Activated CD8-positive, alpha-beta memory T cell treated with anti-CD3 and anti-CD28 coated beads, Interleukin-2, amount 10 ng/mL, durations not matched to agents 7 days and 5 days (primary cell): ENCODE measurements at places on chromosomes 7 and 10.

GRCh38 chr7:112286250-112287086 is 80.0 kb downstream of the ZNF277 start:
- DNase-seq: no peak
- peaks cover 7% of the 10 kb centered on the region for H3K4me1 ChIP-seq
- no peak overlapping the region for H3K4me3 ChIP-seq
- no peak overlapping the region for H3K27ac ChIP-seq
- no peaks in the 10 kb centered on the region for H3K27me3 ChIP-seq
- H3K36me3 ChIP-seq: peaks cover 3% of the 10 kb centered on the region

DNA sequence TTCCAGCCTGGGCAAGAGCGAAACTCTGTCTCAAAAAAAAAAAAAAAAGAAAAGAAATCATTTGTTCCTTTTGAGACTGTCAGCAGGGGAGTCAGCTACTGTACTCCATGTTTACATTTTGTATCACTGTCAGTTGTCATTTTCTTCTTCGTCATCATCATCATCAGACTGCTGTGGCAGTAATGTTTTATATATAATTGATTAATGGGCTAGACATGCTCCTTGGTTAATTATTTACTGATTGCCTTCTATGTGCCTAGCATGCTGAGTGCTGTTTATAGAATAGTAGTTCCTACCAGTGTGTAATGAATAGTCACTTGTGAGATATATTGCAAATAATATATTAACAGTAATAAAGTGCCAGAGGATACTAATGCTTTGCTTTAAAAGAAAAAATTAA is 50.5 kb downstream of the VCL start:
- peaks cover 7% of the 10 kb centered on the region for H3K36me3 ChIP-seq
- H3K27me3 ChIP-seq: no peaks in the 10 kb centered on the region
- no peak for DNase-seq

GRCh38 chr10:687583-688311 is 1.7 kb downstream of the DIP2C start:
- DNase-seq: no peak
- no peaks in the 10 kb centered on the region for H3K36me3 ChIP-seq
- H3K4me1 ChIP-seq: peaks cover 7% of the 10 kb centered on the region
- H3K27me3 ChIP-seq: peaks cover 41% of the 10 kb centered on the region

DNA sequence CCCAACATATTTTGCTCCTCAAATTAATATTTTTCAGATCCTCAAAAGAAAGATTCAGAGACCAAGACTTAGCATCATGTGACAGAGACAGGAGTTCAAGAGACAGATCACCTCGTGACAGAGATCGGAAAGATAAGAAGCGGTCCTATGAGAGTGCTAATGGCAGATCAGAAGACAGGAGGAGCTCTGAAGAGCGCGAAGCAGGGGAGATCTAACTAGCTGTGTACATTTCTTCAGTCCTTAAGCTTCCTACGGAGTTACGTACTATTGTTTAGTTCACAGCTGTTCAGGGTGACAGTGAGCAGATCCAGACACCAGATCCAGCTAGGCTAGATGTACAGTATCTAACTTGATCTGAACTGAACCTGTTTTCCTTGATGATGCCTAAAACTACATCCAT is 61.3 kb downstream of the KLRG2 start:
- peaks cover 2% of the 10 kb centered on the region for H3K4me1 ChIP-seq
- no peak for DNase-seq
- H3K27me3 ChIP-seq: no peaks in the 10 kb centered on the region
- H3K27ac ChIP-seq: no peak overlapping the region

GRCh38 chr10:80324086-80324485 is 32.5 kb downstream of the DYDC1 start:
- DNase-seq: no peak
- peaks cover 18% of the 10 kb centered on the region for H3K27me3 ChIP-seq
- H3K4me1 ChIP-seq: peaks cover 2% of the 10 kb centered on the region
- no peak overlapping the region for H3K4me3 ChIP-seq

DNA sequence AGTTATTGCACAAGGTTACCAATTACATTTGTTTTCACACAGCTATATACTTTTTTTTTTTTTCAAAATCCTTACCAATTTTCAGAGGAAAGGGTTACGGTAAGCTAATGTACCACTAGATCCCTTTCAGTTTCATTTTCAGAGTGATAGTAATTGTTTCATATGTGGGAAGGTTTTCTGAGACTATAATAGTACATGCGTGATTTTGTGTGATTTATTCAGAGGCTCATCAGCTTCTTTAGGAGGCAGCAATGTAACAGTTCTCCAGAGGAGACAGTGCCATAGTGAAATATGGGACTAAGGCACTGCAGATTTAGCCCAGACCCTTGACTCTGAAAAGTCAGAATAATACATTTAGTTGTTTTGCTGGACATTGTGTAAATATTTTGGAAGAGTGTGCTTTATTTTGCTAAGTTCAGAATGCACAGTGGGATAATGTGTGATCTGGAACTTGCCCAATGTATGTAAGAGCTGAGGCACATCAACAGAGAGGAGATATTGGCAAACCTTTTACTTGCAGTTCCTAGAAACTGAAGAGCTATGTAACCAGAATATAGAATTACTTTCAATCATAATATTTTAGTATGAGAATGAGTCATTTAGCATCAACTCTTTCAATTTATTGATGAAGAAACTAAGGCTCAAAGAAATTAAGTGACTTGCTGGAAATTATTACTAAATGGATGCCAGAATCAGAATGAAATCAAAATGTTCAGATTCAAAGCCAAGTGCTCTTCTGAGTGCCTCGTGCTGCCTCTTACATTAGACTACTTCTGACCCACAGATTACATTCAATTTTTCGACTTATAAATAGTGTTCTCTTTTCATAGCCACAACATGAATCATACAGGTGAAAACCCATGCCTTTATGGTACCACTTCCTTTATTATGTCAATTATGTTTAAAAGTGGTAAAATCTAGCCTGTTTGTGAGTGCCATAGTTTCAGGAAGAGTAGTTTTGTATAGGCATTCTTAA is 207.7 kb upstream of the TEX47 start:
- H3K27me3 ChIP-seq: peaks cover 6% of the 10 kb centered on the region
- H3K36me3 ChIP-seq: no peaks in the 10 kb centered on the region
- peak overlapping the region; percentile 83 for H3K27ac ChIP-seq
- no peak for DNase-seq
- peaks cover 15% of the 10 kb centered on the region for H3K4me1 ChIP-seq

- DNase-seq: peak; percentile 36
- H3K4me3 ChIP-seq: no peak overlapping the region
- H3K4me1 ChIP-seq: no peaks in the 10 kb centered on the region
- H3K27me3 ChIP-seq: peaks cover 6% of the 10 kb centered on the region
- H3K27ac ChIP-seq: no peak overlapping the region
- no peaks in the 10 kb centered on the region for H3K36me3 ChIP-seq
These were observed 125.6 kb upstream of the TBX20 start for GRCh38 chr7:35379481-35379880.

- DNase-seq: peak; percentile 83
- H3K36me3 ChIP-seq: peaks cover 4% of the 10 kb centered on the region
- H3K4me3 ChIP-seq: peak overlapping the region; percentile 90
- peaks cover 34% of the 10 kb centered on the region for H3K4me1 ChIP-seq
- H3K27ac ChIP-seq: peak overlapping the region; percentile 86
These were observed 1.7 kb downstream of the ADAM8 start for GRCh38 chr10:133274751-133275683.

- H3K27ac ChIP-seq: no peak overlapping the region
- H3K4me1 ChIP-seq: peaks cover 4% of the 10 kb centered on the region
- peaks cover 64% of the 10 kb centered on the region for H3K36me3 ChIP-seq
- no peak overlapping the region for H3K4me3 ChIP-seq
These were observed 19.2 kb downstream of the PMPCB start for GRCh38 chr7:103316380-103316941.

- DNase-seq: no peak
- no peak overlapping the region for H3K4me3 ChIP-seq
- H3K36me3 ChIP-seq: no peaks in the 10 kb centered on the region
- H3K4me1 ChIP-seq: peaks cover 9% of the 10 kb centered on the region
- H3K27ac ChIP-seq: no peak overlapping the region
These were observed 45.8 kb upstream of the PLEKHA1 start for GRCh38 chr10:122328676-122329075.

DNA sequence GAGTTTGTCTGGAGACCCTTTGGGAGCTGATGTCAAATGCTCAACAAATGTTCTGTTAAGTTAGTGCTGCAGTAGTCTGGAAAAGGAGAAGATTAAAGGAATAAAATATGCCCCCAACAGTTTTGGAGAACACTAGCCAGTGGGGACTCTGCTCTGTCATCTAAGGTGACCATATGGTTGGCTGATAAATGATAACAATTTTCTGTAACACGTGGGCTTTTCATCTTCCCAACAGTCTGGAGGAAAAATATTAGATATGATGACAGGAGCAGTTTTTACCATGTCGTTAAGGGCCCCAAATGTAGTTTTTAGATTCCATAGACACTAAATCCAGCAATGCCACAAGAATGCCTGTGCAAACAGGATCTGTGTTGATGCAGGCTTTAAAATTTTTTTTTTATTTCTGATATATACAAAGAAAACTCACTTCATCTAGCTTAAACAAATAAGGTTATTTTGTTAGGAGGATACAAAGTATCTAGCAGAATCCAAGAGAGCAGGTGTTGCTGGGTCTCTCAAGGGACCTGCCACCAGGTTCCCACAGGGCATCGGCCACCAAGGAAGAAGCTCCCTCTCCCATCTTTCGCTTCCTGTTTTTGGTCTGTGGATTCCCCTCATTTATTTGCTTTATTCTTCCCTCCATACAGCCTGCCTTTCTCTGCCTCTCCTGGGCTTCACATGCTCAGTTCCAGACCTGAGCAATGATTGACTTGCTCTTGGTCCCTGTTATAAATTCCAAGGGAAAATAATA is 6.2 kb upstream of the CFAP58 start:
- DNase-seq: no peak
- peaks cover 7% of the 10 kb centered on the region for H3K36me3 ChIP-seq
- no peak overlapping the region for H3K4me3 ChIP-seq
- H3K4me1 ChIP-seq: peaks cover 21% of the 10 kb centered on the region
- H3K27me3 ChIP-seq: no peaks in the 10 kb centered on the region

DNA sequence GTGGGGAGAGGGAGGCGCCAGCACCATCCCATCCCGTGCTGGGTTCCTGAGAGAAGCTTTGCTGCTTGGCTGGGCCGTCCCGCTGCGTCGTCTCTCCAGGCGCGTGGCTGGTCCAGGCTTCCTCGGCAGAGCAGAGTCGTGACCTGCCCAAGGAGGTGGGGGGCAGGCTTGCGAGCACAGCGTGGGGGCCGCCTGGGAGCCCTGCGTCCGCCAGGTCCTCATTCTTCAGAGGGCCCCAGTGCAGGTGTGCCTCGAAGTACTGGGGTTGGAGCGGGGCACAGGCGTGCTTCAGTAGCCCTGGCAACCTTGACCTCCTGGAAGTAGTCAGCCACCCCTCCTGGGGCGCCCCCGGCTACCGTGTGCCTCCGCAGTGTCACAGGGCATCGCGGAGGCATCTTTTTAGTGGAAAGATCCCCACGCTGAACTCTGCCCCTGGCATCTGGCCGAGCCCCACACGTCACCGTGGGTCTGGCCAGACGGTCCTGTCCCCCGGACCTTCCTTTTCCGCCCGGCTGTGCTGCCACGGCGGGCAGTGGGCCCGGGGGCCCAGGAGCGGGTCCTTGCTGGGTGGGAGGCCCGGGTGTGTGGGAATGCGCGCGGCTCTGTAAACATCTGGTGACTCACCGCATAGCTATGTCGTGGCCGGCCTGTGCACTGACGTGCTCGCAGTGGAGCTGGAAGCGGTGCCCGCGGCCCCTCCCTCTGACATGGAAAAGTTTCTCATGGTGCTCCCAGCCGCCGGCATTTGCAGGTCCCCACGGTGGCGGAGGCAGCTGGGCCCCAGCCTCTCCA is 6.4 kb downstream of the MAFK start:
- H3K4me3 ChIP-seq: no peak overlapping the region
- H3K27ac ChIP-seq: no peak overlapping the region
- peaks cover 11% of the 10 kb centered on the region for H3K36me3 ChIP-seq
- H3K27me3 ChIP-seq: no peaks in the 10 kb centered on the region

- H3K36me3 ChIP-seq: no peaks in the 10 kb centered on the region
- H3K4me1 ChIP-seq: no peaks in the 10 kb centered on the region
- H3K27ac ChIP-seq: no peak overlapping the region
- H3K27me3 ChIP-seq: no peaks in the 10 kb centered on the region
- DNase-seq: no peak
These were observed 360.4 kb downstream of the PARD3 start for GRCh38 chr10:34454590-34455261.

GRCh38 chr10:113609704-113610108 is 54.1 kb downstream of the NRAP start:
- no peak overlapping the region for H3K4me3 ChIP-seq
- no peaks in the 10 kb centered on the region for H3K36me3 ChIP-seq
- H3K27me3 ChIP-seq: peaks cover 41% of the 10 kb centered on the region
- no peak for DNase-seq
- H3K27ac ChIP-seq: no peak overlapping the region

- H3K27me3 ChIP-seq: no peaks in the 10 kb centered on the region
- H3K4me3 ChIP-seq: no peak overlapping the region
- H3K4me1 ChIP-seq: peaks cover 6% of the 10 kb centered on the region
- DNase-seq: no peak
- no peaks in the 10 kb centered on the region for H3K36me3 ChIP-seq
- no peak overlapping the region for H3K27ac ChIP-seq
These were observed 202.5 kb upstream of the AHR start for GRCh38 chr7:17095931-17096330.

DNA sequence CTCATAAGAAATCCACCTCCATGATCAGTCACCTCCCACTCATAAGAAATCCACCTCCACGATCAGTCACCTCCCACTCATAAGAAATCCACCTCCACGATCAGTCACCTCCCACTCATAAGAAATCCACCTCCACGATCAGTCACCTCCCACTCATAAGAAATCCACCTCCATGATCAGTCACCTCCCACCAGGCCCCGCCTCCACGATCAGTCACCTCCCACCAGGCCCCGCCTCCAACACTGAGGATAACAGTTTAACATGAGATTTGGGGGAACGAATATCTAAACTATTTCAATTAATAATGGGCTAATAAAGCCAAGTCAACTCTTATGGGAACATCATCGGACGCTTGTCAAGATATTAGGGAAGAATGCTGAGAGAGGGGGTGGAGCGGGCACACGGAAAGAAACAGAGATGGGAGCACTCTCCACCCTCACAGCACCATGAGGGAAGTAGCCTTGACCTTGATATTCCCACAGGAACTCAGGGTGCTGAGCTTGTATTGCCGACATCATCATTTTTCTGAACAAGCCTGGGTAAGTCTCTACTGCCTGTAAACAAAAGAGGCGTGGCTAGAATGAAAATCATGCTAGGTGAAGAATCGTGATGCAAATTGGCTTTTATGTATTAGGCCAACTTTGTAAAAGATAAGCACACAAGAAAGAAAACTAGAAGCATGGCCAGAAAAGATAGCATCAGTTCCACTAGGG is 303.5 kb upstream of the KLF6 start:
- no peaks in the 10 kb centered on the region for H3K4me1 ChIP-seq
- no peaks in the 10 kb centered on the region for H3K27me3 ChIP-seq
- H3K36me3 ChIP-seq: no peaks in the 10 kb centered on the region
- DNase-seq: no peak
- no peak overlapping the region for H3K4me3 ChIP-seq
- no peak overlapping the region for H3K27ac ChIP-seq
